ENCODE measurements at places on chromosomes 12 and 14.

DNA sequence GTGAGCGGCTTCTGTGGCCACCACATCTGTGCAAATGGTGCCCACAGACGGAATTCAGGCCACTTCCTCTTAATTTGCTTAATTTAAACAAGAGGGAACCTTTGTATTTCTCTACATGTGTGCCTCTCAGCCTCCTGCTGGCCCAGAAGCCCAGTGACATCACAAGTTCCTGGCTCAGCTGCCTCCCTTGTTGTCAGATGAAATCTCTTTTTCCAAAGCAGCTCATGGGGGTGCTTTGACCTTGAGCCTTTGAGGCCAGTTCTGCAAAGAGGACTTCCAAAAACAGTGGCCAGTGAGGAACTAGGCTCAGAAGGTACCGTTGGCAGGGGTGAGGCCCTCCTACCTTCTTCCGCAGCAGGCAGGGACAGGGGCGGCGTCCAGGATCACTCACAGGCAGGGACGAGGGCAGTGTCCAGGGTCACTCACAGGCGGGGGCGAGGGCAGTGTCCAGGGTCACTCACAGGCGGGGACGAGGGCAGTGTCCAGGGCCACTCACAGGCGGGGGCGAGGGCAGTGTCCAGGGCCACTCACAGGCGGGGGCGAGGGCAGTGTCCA is 35.0 kb upstream of the GALNT9 start:
- no peak for DNase-seq

GRCh38 chr12:132448463-132448820 is 41.5 kb upstream of the FBRSL1 start:
- DNase-seq: no peak

- DNase-seq: no peak
These were observed 260.4 kb downstream of the DPF3 start for GRCh38 chr14:72633551-72633950.

GRCh38 chr12:18797604-18798003 is 59.7 kb downstream of the CAPZA3 start:
- DNase-seq: no peak

- DNase-seq: no peak
These were observed 274.2 kb downstream of the TTC6 start for GRCh38 chr14:37869633-37870032.

- DNase-seq: peak; percentile 57
These were observed 7.8 kb downstream of the IRAK3 start for GRCh38 chr12:66196806-66197205.

DNA sequence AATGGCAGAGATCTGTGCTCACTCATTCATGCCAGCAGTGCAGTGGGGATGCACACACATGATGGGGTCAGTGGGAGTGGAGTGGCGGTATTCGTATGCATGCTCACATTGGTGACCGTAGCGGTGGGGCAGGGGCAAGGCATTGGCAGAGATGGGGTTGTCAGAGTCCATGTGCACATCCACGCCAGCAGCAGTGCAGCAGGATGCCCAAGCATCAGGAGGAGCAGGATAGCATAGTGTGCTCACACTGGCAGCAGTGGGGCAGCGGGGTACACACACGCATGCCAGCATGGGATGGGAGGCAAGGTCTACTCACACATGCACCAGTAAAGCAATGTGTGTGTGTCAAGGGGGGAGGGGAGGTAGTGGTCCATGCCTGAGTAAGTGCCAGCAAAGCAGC is 89.4 kb upstream of the GARIN6 start:
- peak; percentile 3 for DNase-seq

DNA sequence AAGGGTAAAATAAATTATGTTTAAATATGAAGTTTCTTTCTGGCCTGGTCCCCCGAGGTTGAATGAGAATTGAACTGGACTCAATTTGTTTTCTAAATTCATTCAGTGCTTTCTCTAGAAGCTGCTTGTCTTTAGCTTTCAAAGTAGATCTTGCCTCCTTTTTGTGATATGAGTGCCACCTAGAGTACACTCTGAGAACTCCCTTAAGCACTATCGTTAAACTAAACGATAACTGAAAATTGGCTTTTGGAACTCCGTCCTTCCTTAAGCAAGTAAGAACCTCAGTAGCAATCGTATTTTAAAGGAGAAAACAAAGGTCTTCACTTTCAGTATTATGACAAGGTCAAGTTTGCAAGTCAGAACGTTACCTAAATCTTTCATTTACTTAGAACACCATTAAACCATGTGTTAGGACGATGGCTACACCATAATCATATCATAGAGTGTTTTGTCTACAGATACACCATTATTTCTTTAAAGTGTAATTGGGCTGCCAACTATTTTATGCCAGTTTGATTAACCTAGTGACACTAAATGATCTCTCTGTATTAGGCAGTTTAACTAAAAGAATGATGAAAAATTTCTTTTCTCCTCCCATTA is 364.8 kb downstream of the SNAPC1 start:
- peak; percentile 3 for DNase-seq

GRCh38 chr12:130831246-130831645 is 7.8 kb downstream of the STX2 start:
- DNase-seq: no peak

- DNase-seq: no peak
These were observed 51.2 kb downstream of the TMEM30B start for GRCh38 chr14:61229981-61230380.

DNA sequence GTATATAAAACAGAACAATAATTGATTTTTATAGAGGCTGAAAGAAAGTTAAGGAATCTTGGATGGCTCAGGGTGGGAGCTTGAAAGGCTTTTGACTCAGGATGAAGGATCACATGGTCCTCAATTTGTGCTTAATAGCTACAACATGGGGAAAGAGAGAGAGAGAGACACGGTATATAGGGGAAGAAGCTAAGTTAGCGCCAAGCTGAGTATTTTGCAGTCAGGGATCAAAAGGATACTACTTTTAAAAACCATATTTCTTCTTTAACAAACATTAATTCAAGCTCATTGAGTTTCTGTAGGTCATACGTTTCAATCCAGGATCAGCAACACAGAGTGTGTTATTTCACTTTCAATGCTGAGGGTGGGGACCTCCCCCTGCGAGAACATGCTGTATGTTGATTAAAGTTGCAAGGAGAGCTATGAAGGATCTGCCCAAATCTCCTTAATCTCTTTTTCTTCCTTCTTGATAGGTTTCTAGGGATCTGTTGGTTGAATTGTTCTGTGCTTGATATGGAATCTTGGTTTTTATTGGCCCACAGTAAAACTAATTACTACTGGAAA is 133.1 kb upstream of the NUDT4 start:
- DNase-seq: no peak

- no peak for DNase-seq
These were observed 288.4 kb downstream of the CACNA1C start for GRCh38 chr12:2341051-2341751.

DNA sequence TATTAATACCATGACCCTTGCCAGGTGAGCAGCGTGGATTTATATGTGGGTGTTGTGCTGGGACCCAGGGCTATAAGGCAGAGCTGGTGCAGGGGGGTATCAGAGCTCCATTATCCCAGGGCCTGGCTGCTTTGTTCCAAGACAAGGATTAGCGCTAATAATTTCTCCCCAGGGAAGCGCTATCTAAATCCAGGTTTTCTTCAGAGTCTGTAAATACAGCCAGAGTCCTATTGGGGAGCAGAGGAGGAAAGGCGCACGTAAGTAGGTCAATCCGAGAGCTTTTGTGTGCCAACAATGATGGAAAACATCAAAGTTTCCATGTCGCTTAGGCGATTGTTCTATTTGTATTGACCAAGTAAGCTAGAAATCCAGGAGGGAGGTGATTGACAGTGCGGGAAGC is 1009.7 kb downstream of the VRK1 start:
- no peak for DNase-seq

DNA sequence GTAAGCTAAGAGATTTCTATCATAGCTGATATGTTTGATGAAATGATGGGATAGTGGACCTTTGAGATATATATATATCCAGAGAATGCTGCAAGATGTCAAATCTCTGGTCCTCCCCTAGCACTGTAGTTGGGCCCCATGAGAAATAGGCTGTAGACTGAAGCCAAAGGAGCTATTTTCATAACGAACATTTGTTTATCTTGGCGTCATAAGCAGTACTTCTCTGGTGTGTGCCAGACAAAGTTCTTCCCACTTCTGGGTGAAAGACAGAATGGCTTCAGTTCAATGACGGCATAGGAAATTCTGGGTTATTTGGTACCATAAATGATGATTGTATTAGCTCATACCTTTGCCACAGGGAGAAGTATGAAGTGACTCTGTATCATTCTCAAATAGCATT is 534.3 kb downstream of the SOX5 start:
- no peak for DNase-seq

GRCh38 chr12:107277855-107278254 is 184.5 kb upstream of the CRY1 start:
- peak; percentile 73 for DNase-seq

DNA sequence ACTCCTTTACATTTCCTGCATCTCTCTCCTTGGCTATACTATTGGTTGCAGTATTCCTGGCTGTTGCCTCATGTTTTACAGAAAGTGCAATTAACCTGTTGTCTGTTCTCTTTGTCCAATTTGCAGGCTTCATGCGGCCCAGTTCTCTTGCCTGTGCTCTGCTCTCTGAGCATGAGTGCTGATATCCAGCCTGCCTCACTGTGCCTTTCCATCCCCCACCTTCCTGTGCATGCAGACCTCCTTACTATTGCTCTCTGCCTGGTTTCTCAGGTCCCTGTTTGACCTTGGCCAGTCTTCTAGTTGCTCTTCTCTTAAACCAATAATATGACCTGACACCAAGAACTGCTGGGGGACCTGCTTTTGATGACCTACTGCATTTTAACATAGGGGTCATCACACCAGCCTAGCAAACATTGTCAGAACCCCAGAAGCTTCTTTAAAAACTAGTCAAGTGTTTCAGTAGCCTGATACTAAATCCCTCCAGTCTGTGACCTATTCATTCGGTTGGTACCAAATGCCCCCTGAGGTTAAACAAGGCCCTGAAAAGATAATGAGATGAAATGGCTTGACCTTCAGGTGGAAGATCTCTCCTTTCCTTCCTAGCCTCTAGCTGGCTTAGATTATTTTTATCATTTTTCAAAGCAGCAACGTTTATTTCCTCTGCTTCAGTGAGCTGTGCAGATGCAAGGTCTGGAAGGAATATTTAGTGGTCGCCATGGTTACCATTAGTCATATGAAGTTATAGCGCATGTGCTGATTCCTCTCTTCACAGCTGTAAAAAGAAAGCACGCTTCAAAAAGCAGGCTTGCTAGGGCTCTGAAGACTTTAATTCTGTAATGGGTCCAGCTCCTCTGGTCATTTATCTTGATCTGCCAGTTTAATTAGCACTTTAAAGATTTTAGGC is 216.5 kb downstream of the PHLDA1 start:
- DNase-seq: peak; percentile 23
